Neural crest cell (in vitro differentiated cells): ENCODE measurements at places on chromosomes 2 and 18. TPM values are rescaled to one million over a fixed set of nuclear protein-coding genes. Genes with fewer than 3 reads are reported as not detected.
A peak's percentile ranks its signal among the peaks of the same experiment; 100 is the strongest.

Gene FOXI3
- 0.12 TPM in 1 of 2 replicates, not detected in the other for total RNA-seq

Gene TAF4B
- total RNA-seq, result 1.5 and 2.1 TPM in 2 replicates

Gene SIX3
- total RNA-seq, result not detected in 2 replicates

Gene UBE2F
- 56.8 and 62.3 TPM in 2 replicates for total RNA-seq

Gene HOXD13
- total RNA-seq, result not detected in 2 replicates

Gene ANKRD23
- 9.3 and 11.4 TPM in 2 replicates for total RNA-seq

Gene CCDC121
- 5.8 and 6.0 TPM in 2 replicates for total RNA-seq

Gene GALNT3
- total RNA-seq, result 3.1 and 3.4 TPM in 2 replicates

Gene STPG4
- 0.26 and 0.34 TPM in 2 replicates for total RNA-seq

Gene KCNF1
- 0.93 and 1.1 TPM in 2 replicates for total RNA-seq

GRCh38 chr2:149160195-149160594, 121.7 kb downstream of the LYPD6B start:
- peaks cover 25% of the 10 kb centered on the region for H3K4me1 ChIP-seq
- no peak overlapping the region for H3K4me3 ChIP-seq
- no peaks in the 10 kb centered on the region for H3K36me3 ChIP-seq
- no peak overlapping the region for H3K27ac ChIP-seq
- H3K27me3 ChIP-seq, result no peaks in the 10 kb centered on the region

GRCh38 chr2:66836851-66837250, 401.9 kb downstream of the MEIS1 start:
- H3K4me3 ChIP-seq, result no peak overlapping the region
- no peaks in the 10 kb centered on the region for H3K4me1 ChIP-seq
- no peak for DNase-seq
- no peaks in the 10 kb centered on the region for H3K27me3 ChIP-seq

- no peak overlapping the region for H3K4me3 ChIP-seq
- H3K27me3 ChIP-seq, result no peaks in the 10 kb centered on the region
- no peaks in the 10 kb centered on the region for H3K36me3 ChIP-seq
- peaks cover 58% of the 10 kb centered on the region for H3K4me1 ChIP-seq
- H3K27ac ChIP-seq, result peak overlapping the region; percentile 72
Observed at GRCh38 chr2:163697846-163698637, 37.8 kb downstream of the FIGN start.

GRCh38 chr2:144738749-144739148, 218.8 kb upstream of the ZEB2 start:
- H3K4me3 ChIP-seq, result no peak overlapping the region
- no peaks in the 10 kb centered on the region for H3K4me1 ChIP-seq
- H3K27ac ChIP-seq, result no peak overlapping the region
- no peaks in the 10 kb centered on the region for H3K27me3 ChIP-seq
- peaks cover 8% of the 10 kb centered on the region for H3K36me3 ChIP-seq

- H3K4me3 ChIP-seq, result no peak overlapping the region
- H3K27ac ChIP-seq, result no peak overlapping the region
- H3K36me3 ChIP-seq, result peaks cover 4% of the 10 kb centered on the region
- H3K27me3 ChIP-seq, result no peaks in the 10 kb centered on the region
- DNase-seq, result peak; percentile 6
Observed at GRCh38 chr2:188369365-188369764, 77.7 kb downstream of the GULP1 start.

- no peak for DNase-seq
- H3K27me3 ChIP-seq, result no peaks in the 10 kb centered on the region
- H3K36me3 ChIP-seq, result peaks cover 20% of the 10 kb centered on the region
- peak overlapping the region; percentile 92 for H3K27ac ChIP-seq
- H3K4me3 ChIP-seq, result peak overlapping the region; percentile 93
Observed at GRCh38 chr2:9631878-9632700, 1.3 kb upstream of the YWHAQ start.

DNA sequence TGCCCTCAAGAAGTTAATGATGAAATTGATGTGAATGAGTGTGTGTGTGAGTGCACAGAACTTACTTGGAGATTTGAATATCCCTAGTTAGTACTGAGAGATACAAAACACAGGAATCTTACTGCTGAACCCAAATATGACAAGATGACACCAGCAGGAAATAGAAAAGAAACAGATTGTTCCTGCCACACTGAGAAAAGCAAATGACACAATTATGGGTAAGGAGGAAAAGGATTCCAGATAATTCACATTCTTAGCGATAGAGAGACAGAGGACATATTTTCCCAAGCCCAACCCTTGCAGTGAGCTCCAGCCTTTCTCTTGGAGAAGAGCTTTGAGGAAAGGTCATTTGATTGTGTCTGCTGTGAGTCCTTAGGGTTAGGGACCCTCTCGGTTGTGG, 105.7 kb upstream of the SMIM21 start:
- H3K27me3 ChIP-seq, result no peaks in the 10 kb centered on the region
- H3K27ac ChIP-seq, result no peak overlapping the region
- no peaks in the 10 kb centered on the region for H3K36me3 ChIP-seq
- DNase-seq, result no peak
- no peak overlapping the region for H3K4me3 ChIP-seq
- H3K4me1 ChIP-seq, result peaks cover 17% of the 10 kb centered on the region

- no peak for DNase-seq
- no peak overlapping the region for H3K27ac ChIP-seq
- H3K27me3 ChIP-seq, result no peaks in the 10 kb centered on the region
- peaks cover 18% of the 10 kb centered on the region for H3K4me1 ChIP-seq
- H3K4me3 ChIP-seq, result no peak overlapping the region
Observed at GRCh38 chr2:238697193-238698071, 150.5 kb upstream of the TWIST2 start.

DNA sequence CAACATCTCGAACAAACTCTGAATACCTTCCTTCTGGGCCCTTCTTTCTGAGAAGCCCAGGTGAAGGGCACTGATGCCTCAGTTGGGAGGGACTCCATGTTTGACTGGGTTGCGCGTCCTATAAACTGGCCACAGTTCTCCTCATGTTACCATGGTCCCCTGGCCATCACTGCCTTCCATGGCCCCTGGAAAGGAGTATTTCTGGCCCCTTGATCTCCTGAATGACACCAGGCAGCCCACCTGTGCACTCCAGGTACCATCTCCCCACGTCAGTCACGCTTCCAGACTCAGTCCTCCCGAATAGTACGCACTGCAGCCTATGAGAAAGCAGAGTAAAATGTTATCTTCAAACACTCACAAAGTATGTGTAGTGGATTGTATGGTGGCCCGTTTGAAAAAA, 73.9 kb downstream of the ACKR3 start:
- H3K4me1 ChIP-seq, result peaks cover 8% of the 10 kb centered on the region
- H3K4me3 ChIP-seq, result no peak overlapping the region
- H3K27me3 ChIP-seq, result no peaks in the 10 kb centered on the region
- H3K36me3 ChIP-seq, result peaks cover 16% of the 10 kb centered on the region
